ENCODE measurements at places on chromosomes 2 and 18. TPM values are rescaled to one million over a fixed set of nuclear protein-coding genes. Genes with fewer than 3 reads are reported as not detected.

The VWC2L gene
- total RNA-seq = not detected

The CD302 gene
- total RNA-seq = 30.5 TPM

The ARHGAP25 gene
- 133 TPM for total RNA-seq

The NTSR2 gene
- total RNA-seq = not detected

The TUBA3E gene
- total RNA-seq = not detected

The MARCHF4 gene
- total RNA-seq = not detected

The AGXT gene
- not detected for total RNA-seq

The MOB4 gene
- total RNA-seq = 16.1 TPM

The ACVR1C gene
- 8.9 TPM for total RNA-seq

The TUBB6 gene
- total RNA-seq = 16.5 TPM

The KCNF1 gene
- total RNA-seq = not detected

The KCNE4 gene
- total RNA-seq = not detected

The FIGLA gene
- not detected for total RNA-seq

The GPR17 gene
- not detected for total RNA-seq

All from naive thymus-derived CD4-positive, alpha-beta T cell (primary cell).